ENCODE measurements at places on chromosomes 13 and 19.

- no peak for DNase-seq
Observed at GRCh38 chr13:91813253-91813652, 414.8 kb downstream of the GPC5 start.

- no peak for DNase-seq
Observed at GRCh38 chr19:7994928-7995809, 10.3 kb downstream of the ELAVL1 start.

DNA sequence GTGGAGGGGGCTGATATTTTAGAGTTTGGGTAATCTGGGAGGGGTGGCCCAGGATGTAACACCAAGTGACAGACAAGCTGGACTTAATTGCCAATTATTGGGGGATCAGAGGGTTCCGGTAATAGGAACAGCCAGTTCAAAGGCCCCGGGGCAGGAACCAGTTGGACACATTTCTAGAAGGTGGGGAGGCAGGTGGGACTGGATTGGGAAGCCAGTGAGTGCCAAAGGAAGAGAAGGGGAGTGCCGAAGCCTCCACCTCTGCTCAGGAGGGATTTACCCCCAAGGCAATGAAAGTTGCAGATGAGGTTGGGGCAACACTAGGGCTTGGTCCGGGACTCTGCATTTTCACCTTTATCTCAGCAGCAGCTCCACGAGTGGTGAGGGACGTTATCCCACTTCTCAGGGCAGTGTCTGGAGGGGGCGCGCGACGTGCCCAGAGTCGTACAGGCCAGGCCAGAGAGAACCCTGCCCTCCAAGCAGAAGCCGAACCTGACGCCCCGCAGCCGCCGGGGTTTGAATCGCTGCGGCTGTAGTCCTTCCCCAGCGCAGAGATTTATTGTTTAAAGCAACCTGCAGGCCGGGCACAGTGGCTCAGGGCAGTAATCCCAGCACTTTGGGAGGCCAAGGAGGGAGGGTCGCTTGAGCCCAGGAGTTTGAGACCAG lies 5.7 kb upstream of the JUND start:
- no peak for DNase-seq

GRCh38 chr19:37932985-37933936 lies 26.3 kb downstream of the SIPA1L3 start:
- no peak for DNase-seq

DNA sequence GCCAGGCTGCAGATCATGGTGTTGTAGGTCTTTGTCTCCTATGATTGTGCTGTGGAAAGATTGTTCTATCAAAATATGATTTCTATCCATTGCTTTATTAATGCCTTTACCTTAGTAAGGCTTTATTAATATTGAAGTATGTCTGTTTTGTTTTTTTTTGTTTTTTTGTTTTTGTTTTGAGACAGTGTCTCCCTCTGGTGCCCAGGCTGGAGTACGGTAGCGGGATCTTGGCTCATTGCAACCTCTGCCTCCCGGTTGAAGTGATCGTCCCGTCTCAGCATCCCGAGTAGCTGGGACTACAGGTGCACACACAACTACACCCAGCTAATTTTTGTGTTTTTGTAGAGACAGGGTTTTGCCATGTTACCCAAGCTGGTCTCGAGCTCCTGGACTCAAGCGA lies 7.7 kb downstream of the IRGC start:
- DNase-seq = no peak

GRCh38 chr13:101942535-101943157 lies 459.2 kb downstream of the FGF14 start:
- no peak for DNase-seq
